ENCODE measurements at places on chromosomes 4 and X. TPM values are rescaled to one million over a fixed set of nuclear protein-coding genes. Genes with fewer than 3 reads are reported as not detected.

Gene PPP1R2C
- total RNA-seq, result not detected

Gene RHOXF2
- total RNA-seq, result not detected

Gene TCEAL5
- not detected for total RNA-seq

Gene REELD1
- total RNA-seq, result not detected

Gene MAGEH1
- total RNA-seq, result 17.8 TPM

Gene MAGEB17
- not detected for total RNA-seq

Gene PCDH18
- 3.4 TPM for total RNA-seq

Gene POF1B
- not detected for total RNA-seq

Gene WDFY3
- 15.4 TPM for total RNA-seq

Gene TEX13B
- total RNA-seq, result not detected

Gene SERPINA7
- not detected for total RNA-seq

Gene KIAA1210
- not detected for total RNA-seq

Gene BTK
- total RNA-seq, result not detected

- peak; percentile 80 for DNase-seq
These were observed 4.7 kb downstream of the HS3ST1 start for GRCh38 chr4:11424000-11424399.

DNA sequence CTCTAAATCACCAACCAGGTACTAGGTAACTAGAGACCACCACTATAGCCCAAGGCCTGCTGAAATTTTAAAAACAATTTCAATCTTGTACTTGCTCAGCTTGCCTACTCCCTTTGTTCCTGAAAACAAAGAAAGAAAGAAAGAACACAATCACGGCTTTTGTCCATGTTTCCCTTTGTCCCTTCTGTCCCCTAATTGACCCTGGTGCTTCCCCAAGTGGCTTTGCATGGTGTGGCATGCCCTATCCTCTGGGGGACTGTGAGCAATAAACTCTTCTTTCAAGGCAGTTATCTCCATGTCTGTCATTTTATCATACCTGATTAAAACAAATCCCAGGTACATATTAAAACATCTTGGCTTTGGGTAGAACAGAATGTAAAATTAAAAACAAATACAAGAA is 94.8 kb downstream of the ARSJ start:
- DNase-seq, result no peak

DNA sequence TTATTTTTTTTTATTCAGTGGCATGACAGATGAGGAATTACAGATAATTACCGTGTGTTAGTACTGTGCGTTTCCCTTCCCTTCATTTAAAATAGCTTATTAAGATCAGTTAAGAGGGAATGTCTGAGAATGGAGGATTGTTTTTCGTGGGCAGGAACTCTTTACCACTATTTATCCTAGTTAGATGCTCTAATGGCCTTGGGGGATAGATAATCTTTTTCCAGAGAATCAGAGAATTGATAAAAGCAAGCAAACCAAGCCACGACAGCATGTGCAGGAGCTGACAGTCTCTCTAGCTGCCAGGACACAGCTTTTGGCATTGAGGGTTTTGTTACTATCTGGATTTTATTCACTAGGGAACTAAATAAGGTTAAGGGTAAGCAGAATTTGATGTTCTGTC is 128.7 kb downstream of the DCLK2 start:
- DNase-seq, result no peak

DNA sequence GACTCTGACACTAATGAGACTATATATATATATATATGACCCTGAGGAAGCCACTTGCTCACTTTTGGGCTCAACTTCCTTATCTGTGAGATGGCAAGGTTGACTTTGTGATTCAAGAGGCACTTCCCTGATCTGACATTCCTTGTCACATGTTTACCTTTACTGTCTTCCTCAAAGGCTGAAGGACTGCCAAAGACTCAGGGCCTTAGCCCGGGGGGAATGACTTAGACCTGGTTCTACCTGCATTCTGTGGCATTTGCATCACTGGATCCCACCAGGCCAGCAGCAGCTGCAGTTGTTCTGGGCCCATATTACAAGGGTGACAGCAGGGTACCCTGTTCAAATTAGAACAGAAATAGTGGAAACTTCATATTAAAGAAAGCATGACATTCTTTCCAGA is 3.1 kb upstream of the HS6ST2 start:
- no peak for DNase-seq

DNA sequence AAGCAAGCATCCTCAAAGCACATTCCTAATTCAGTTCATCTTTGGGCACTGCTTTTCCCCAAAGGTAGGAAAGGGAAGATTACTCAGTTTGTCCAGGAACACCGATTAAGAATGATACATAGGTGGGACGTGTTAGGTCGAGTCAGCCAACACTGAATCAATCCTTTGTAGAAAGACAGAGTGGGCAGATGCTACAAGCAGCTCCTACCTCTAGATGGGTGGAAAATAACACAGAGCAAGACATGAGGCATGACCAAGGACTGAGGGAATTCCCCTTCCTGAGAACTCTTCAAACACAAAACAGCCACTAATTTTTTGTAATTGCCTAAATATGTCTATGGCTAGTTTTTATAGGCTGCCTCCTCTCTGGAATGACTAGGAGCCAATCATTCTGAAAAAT is 331.7 kb downstream of the HNRNPD start:
- peak; percentile 10 for DNase-seq

DNA sequence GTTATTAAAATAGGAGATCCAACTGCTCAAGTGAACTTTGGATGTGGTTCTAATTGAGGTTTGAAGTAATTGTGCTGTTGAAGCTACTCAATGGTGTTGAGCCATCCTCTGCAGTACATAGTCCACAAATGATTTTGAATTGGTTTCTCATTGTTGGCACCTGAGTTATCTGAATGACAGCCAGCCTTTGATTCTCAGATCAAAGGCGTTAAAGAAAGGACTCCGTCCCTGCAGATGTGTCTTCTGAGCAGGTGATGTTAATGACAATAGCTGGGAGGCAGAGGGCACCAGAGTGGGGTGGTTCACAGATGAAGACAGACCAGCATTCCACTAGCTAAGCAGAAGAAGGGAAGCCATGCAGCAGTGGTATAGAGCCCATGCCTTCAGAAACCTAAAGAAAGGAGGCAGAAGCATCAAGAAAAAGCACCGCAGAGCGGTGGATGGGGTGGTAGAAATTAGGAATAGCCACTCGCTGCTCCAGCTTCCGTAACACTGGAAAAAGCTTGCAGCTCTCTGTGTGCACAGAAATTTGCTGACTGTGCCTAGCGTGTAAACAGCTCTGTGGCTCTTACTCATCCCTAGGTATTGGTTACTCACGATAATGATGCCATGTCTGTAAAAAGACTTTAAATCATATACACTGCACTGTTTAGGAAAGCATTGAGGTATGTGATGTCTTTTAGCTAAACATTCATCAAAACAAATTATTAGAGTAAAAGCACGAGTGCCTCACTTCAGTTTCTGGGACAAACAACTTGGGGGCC is 79.2 kb upstream of the CLCN4 start:
- DNase-seq, result no peak

GRCh38 chr4:95124906-95125504 is 367.2 kb downstream of the BMPR1B start:
- DNase-seq, result peak; percentile 44

DNA sequence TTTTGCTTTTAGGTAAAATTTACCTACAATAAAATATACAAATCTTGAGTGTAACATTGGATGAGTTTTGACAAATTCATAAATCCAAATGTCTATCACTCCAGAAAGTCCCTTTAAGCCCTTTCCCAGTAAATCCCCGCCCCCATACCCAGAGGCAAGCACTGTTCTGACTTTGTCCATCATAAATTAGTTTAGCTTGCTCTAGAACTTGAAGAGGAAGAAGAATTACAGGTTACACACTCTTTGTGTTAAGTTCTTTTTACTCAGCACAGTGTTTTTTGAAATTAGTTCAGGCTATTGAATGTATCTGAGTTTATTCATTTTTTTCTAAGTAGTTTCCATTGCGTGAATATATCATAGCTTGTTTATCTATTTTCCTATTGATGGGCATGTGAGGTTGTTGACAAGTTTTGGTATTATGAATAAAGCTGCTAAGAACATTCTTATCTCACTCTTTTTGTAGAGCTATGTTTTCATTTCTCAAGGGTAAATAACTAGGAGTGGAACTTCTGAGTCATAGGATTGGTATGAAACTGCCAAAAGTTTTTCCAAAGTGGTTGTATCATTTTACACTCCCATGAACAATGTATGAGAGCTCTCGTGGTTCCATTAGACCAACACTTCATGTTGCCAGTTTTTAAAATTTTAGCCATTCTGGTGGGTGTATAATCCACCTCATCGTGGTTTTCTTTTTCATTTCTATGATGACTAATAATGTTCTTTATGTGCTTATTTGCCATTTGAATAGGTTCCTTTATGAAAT is 22.4 kb upstream of the HPSE start:
- DNase-seq, result no peak

GRCh38 chr4:168021666-168022065 is 70.7 kb upstream of the ANXA10 start:
- no peak for DNase-seq

- no peak for DNase-seq
These were observed 26.9 kb upstream of the GJB1 start for GRCh38 chrX:71195964-71196649.

DNA sequence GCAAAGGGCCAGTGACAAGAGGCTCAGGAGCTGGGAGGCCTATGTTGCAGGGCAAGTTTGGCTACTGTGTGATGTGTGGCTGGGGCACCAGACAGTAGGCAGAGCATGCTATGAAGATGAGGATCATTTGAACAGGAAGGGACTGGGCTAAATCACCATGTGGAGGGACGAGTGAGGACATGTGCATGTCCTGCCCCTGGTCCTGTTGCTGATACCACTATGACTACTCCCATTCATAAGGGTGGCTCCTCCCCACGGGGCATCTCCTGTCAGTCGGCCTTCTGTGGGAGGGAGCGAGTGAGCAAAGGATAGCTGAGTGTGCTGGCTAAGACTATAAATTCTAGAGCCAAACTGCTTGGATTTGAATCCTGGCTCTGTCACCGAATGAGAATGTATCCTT is 139.2 kb downstream of the TMEM164 start:
- no peak for DNase-seq

DNA sequence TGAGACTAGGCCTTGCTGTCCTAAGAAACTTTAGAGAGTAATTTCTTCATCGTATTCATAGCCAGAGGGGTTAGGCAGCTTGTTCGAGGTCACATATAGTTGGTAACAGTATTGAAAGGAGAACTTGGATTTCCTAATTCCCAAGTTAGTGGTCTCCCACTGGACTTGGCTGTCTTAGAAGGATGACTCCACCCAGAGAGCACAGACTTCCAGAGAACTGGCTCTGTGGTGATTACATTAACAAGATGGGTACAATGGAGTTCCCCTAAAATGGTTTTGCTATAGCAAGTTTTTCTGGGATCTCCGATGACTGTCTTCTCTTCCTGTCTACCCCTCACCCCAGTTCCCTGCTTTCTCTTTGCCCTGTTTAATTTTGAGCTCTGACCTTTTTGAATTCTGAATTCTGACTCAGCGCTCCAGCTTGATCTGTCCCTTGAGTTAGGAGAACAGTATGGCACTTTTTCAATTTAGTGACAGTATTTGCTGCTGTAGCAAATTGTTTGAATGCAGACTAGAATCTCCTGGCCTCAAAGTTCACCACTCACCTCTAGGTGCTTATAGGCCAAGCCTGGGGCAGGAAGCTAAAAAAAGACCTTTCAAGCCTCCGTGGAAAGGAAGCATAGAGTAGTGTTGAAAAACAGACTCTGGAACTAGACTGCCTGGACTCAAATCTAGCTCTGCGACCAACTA is 6.9 kb downstream of the MSN start:
- no peak for DNase-seq

GRCh38 chrX:107565015-107565414 is 63.3 kb upstream of the PRPS1 start:
- DNase-seq, result no peak

GRCh38 chr4:8648816-8649630 is 56.5 kb downstream of the CPZ start:
- DNase-seq, result no peak

DNA sequence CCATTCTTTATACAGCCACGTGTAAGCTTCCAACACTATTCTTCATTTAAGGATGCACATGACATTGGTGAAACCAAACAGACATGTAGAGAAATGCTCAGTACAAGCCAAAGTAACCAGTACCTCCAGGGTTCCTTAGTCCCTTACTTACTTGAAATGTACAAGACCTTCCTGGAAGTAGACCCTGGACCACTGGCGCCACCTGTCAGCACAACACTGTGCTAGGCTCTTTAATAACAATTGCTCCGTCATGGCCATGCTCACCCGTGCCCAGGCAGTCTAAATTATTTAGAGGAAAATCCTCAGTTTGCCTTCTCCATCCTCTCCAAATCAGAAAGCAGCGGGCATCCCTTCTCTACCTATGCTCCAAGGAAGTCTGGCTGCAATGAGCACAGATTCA is 52.7 kb downstream of the ADGRA3 start:
- DNase-seq, result no peak

- DNase-seq, result no peak
These were observed 45.2 kb upstream of the ENPP6 start for GRCh38 chr4:184262901-184263300.

GRCh38 chr4:6059375-6059805 is 41.2 kb upstream of the C4orf50 start:
- DNase-seq, result no peak

DNA sequence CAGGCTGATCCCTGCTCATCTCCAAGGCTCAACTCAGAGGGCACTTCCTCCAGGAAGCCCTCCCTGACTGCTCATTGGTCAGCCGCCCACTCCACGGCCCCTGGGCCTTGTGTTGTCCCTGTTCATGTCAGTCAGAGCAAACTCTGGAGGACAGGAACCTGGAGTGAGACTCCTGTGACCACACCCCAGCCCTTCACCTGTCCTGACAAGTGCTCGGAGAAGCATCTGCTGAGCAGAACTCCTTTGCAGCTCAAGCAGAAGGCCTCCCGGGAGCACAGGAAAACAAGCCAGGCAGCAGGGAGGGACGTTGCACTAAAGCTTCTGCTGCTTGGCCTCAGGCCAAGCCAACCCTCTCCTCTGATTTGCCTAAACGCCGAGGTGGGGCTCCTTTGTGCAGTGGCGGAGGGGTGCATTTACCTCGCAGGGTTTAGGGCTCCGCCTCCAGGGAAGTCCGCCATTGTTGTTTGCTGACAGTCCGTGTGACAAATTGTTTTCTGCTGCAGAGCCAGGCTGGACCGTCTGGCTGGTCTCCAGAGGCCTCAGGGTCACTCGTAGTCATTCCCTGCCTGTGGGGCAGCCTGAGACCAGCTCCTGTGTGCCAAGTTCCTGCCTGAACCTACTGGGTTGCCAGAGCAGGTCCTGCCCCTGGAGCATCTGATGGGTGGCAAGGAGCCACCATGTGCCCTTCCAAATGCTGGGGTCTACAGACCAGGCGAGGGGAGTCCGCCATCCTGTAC is 61.8 kb downstream of the C4orf50 start:
- DNase-seq, result peak; percentile 18

GRCh38 chr4:168619266-168619631 is 122.4 kb downstream of the PALLD start:
- DNase-seq, result no peak

GRCh38 chr4:38672074-38672396 is 8.0 kb downstream of the KLF3 start:
- no peak for DNase-seq

DNA sequence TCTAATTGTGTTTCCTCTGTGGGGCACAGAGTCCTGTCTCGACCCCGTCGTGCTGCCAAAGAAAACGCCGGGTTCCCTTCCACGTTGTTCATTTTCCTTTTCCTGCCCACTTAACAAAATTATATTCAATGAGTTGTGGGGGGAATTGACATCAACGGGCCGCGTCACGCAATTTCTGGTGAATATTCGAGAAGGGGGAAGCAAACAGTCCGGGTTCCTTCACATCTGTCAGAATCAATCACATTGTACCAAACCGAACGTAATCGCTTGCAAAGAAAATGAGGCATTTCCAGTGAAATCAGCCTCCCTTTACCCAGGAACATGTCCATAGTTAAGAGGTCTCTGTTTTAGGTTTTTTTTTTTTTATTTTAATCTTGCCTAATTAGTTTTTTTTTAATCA is 243.5 kb downstream of the SHOX start:
- no peak for DNase-seq

GRCh38 chrX:140274811-140275525 is 229.9 kb downstream of the SOX3 start:
- no peak for DNase-seq
